H1 (cell line): ENCODE measurements at places on chromosomes 3 and 15.

DNA sequence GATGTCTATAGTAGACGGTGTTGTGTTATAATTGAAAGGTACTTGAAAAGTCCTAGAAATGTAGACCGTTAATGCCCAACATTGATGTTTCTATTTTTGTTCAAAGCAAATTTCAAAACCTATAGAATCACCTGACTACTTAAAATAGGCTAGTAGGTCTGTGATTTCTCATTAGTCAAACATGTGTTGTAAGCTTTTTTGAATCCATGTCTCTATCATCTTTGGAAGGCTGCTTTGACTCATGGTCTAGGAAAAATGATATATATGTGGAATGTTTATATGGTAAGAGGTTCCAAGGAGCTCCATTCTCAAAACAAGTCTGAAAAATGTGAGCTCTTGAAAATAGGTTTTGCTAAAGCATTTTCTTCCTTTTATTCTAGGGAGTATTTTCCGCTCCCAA lies 375.3 kb downstream of the LPP start:
- no peak for DNase-seq

DNA sequence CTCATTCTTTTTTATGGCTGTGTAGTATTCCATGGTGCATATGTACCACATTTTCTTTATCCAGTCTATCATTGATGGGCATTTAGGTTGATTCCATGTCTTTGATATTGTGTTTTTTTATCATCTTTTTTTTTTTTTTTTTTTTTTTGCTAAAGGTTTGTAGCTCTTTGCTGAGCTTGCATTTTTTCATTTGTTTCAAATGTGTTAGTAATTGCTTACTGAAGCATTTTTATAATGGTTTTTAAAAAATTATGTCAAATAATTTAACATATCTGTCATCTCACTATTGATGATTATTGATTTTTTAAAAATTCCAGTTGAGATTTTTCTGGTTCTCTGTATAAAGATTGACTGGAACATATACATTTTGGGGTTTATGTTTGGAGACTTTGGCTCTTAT lies 934.6 kb downstream of the TUSC7 start:
- DNase-seq: no peak

GRCh38 chr15:71219645-71220044 lies 104.4 kb downstream of the THSD4 start:
- no peak for DNase-seq

- no peak for DNase-seq
Observed at GRCh38 chr15:49715211-49715610, 94.4 kb downstream of the DTWD1 start.

- no peak for DNase-seq
Observed at GRCh38 chr3:4990069-4990468, 10.8 kb downstream of the BHLHE40 start.

- no peak for DNase-seq
Observed at GRCh38 chr15:31020542-31020941, 29.1 kb upstream of the MTMR10 start.

DNA sequence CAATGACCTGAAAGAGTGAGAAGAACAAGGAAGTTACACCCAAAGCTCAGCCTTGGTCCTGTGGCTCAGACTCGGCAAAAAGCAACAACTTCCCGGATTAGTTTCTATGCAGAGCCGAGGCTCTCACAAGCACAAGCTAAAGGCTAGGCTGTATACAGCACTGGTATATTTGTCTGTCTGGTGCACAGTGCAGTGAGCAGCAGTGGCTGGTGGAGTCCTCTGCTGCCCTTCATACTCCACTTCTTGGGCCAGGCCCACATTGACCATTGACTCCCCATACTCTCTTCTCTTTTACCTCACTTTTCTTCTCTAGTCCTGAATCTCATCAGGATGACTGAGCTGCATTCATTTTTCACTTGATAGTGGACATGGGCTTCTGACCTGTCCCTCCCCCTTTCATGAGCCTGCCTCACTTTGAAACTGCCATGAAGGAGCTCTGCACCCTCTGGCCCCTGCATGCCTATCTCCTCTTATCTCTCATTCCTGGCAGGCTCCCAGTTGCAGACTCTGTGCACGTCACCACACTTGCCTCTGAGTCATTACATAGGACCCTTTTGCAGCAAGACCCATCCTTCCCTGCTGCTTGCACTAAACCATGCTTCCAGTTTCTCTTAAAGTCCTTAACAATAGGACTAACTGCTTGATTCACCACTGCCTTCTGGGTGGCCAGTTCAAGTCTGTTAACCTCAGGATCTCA lies 379.3 kb downstream of the NTRK3 start:
- no peak for DNase-seq

GRCh38 chr3:52341123-52341522 lies 25.0 kb downstream of the DNAH1 start:
- no peak for DNase-seq

- DNase-seq: peak; percentile 84
Observed at GRCh38 chr3:138939561-138940241, 7.2 kb downstream of the FOXL2 start.

- no peak for DNase-seq
Observed at GRCh38 chr3:194689493-194689944, 3.8 kb downstream of the FAM43A start.

GRCh38 chr3:182969277-182969676 lies 11.1 kb downstream of the DCUN1D1 start:
- no peak for DNase-seq

- DNase-seq: no peak
Observed at GRCh38 chr3:13111873-13112520, 38.8 kb upstream of the IQSEC1 start.

DNA sequence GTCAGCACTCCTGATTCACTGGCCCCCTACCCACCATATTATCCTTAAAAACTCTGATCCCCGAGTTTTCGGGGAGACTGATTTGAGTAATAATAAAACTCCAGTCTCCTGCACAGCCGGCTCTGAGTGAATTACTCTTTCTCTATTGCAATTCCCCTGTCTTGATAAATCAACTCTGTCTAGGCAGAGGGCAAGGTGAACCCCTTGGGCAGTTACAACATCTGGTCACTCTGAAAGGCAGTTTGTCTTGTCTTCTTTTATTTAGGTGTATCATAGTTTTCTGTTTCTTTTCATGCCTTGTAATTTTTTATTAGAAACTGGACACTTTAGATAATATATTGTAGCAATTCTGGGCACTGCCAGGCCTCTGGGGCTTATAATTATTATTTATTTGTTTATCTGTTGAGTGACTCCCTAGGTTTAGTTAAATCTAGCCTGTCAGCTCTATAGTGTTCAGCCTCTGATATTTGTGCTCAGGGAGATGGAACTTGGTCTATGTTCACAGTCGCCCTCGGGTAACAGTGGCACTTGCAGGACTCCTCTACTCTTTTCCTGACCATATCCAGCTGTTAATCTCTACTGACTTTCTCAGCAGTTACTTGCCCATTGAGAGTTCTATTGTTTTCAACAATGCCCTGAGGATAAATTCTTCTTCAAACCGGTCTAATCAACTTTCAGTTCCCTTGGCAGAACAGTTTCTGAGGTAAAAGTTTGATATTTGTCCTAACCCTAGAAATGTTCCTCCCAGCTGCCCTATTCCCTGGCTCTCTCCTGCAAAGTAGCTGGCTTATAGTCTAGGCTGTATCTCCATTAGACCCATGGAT lies 15.5 kb upstream of the PLAAT1 start:
- DNase-seq: no peak

GRCh38 chr15:70247281-70247680 lies 149.6 kb upstream of the TLE3 start:
- no peak for DNase-seq

DNA sequence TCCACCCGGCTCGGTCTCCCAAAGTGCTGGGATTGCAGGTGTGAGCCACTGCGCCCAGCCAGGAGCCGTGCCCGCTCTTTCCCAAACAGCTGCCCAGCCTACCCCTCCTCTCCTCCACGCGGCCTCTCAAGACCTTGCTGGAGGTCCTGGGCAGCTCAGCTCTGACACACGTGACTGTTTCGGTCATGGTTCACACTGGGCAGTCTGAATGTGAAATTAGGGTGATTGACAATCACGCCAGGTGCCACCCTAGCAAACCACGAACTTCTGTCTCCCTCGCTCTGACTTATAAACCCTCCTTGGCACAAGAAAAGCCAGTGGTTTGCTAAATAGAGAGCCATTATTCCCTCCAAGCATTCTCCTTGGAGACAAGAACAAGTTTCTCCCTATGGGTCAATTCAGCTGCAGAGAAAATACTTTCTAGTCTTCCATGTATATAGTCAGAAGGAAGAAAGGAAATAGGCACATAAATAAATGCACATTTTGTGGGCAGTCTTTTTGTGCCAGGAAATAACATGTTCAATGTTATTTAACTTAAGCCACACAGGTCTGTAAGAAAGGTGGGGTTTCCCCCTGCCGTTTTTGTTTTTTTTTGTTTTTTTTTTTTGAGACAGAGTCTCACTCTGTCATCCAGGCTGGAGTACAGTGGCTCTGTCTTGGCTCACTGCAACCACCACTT lies 121.9 kb upstream of the MEF2A start:
- DNase-seq: no peak
